Stimulated activated CD4-positive, alpha-beta T cell treated with anti-CD3 and anti-CD28 coated beads, Interleukin-1b, Interleukin-23, amount 100 ng/mL, for 4 hours (primary cell): ENCODE measurements at places on chromosomes 2 and 18.

DNA sequence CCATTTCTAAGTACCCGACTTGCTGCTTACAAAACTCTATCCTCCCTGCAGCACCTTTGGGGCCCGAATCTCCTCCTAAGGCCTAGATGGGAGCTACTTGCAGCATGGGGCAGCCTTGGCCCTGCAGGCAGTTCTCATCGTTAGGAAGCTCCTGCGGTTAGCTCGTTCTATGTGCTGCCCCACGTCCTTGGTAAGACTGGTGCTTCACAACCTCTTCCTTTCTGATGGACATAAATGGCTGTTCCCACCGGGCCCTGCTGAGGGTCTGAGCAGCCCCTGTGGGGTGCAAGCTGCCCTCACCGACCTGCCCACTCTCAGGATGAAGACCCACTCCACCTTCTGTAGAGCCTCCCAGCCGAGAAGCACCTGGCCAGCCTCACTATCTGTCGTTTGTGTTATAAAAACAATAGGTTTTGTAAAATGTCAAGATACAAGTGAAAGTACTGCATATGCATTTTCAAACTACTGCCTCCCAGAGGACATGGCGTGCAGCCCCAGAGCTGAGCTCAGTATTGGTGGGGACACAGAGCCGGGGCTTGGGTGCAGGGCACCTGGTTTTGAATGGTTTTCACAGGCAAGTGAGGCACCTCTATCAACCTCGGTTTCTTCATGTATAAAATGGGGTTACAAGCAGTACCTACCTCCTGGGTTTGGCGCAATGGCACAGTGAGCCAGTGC, 19.4 kb downstream of the OTOF start:
- no peak for DNase-seq

GRCh38 chr2:7023542-7023941, 106.3 kb downstream of the RNF144A start:
- DNase-seq = no peak

- DNase-seq = no peak
Measured at GRCh38 chr2:10346929-10347561, 44.3 kb downstream of the HPCAL1 start.

- no peak for DNase-seq
Measured at GRCh38 chr2:237383991-237384671, 29.8 kb downstream of the COL6A3 start.

DNA sequence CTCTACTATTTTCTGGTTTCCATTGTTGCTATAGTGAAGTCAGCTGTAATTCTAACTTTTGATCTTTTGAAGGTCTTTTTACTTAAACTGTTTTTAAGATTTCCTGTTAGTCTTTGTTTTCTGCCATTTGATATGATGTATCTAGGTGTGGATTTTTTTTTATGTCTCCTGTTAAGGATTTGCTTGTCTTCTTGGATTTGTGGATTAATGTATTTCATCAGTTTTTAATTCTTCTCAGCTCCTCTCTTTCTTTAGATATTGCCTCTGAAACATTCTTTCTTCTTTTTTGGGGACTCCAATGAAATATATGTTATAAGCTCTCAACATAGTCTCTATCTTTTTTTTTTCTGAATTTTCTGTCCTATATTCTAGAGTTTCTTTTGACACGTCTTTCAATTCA, 24.8 kb upstream of the THUMPD2 start:
- DNase-seq = no peak

DNA sequence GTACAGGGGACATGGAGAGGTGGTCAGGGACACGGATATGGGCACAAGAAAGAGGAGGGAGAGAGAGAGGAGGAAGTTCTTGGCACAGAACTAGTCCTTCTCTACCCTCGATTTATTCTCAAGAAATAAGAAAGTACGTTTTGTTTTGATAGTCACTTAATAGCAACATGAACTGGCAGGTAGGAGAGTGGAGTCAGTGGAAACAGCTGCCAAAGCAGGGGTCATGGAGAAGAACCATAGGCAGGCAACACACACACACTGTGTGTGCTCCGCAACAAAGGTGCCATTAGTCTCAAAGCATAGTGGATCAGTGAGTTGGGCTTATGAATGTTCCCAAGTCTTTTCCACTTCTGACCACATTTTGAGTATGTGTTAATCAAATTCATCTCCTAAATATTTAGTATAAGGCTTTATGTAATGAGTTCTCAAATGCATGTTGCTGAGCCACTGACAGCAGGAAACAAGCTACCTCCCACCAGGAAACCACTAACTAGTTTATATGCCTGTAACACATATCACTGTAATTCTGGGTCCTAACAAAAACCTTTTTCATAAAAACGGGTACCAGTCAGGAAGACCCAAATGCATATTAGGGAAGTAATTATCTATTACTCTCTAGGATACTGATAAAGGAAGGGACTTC, 41.1 kb downstream of the IWS1 start:
- no peak for DNase-seq
